ENCODE measurements at places on chromosomes 5 and 9.
A peak's percentile ranks its signal among the peaks of the same experiment; 100 is the strongest.

DNA sequence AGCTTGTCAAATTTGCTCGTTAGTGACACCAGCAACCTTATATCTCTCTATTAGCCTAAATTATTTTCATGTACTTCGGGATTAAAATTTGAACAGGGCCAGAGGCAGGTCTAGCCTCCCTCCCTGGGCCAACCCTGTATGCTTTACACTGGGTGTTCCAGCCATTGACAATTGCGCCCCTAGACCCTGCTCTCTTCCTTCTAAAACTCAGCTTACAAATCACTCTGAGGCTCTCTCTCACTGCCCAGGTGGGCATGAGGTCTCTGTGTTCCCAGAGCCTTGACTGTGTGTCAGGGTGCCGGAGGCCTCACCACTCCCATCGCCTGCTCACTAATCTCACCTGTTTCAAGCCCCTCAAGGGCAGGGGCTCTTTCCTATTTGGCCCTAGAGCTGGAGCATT, 6.4 kb upstream of the CFAP90 start:
- no peak for DNase-seq

DNA sequence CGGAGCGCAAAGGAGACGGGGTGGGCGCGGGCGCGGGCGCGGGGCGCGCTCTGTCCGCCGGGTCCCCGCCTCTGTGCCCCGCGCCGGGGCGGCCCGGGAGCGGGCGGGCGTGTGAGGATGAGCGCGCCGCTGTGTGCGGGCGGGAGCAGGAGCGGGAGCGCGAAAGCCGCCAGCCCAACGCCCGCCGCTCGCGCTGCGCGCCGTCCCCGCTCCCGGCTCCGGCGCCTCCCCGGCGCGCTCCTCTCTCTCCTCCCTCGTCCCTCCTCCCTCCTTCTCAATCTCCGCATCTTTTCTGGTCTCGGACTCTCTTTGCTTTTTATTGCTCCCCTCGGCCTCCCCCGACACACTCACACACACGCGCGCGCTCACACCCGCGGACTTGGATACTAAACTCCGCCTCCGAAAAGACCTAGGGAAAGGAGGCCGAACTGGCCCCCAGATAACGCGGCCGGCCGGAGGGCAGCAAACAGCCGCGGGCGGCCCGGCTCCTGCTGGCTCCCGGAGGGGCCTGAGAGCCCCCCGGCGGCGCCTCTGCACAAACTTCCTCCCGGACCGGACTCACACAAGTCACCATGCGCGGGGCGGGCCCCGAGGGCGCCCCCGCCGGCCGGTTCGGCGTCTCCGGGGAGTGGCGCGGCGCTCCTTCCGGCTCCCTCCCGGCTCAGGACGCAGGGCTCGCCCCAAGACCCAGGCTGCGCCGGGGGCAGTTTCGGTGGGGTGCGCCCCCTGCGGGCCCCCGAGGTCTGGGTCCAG, at the start of gene FIBCD1:
Gene FIBCD1, minus strand, starts transcription at position 596 of the 753 bp plus-strand sequence. CDS start 640 bp downstream, outside the sequence.
- peak; percentile 53 for DNase-seq

DNA sequence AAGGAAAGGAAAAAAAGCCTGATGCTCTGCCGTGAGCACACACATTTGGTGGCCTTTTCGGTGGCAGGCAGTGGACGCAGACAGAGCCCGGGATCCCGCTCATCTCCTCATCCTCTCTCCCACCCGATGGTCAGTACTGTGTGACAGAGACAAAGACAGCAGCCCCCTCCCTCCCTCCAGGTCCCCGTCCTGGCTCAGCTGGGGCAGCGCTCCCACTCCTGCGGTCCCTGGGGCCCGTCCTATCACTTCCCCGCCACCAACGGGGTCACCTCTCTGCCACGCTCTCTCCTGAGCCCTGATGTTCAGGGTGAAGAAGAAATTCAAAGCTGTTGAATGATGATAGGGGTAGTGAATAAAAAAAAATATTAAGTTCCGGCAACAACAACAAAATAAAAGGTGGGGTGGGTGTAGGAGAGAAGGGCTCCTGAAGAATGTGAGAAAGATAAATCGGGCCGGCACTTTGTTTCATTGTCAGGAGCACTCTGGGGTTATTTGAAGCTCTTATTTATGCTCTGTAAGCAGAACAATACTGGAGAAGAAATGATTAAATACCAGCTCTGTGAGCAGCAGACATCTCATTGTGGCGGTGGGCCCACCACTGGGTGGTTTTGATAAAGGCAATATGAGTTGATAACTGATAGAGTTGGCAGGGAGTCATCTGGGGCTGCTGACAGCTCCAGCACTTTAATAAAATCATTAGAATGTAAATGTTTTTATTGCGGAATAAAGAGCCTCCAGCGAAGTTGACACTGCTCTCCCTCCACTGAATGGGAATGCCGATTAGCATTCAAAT, 417.7 kb downstream of the IRX1 start:
- DNase-seq = no peak

DNA sequence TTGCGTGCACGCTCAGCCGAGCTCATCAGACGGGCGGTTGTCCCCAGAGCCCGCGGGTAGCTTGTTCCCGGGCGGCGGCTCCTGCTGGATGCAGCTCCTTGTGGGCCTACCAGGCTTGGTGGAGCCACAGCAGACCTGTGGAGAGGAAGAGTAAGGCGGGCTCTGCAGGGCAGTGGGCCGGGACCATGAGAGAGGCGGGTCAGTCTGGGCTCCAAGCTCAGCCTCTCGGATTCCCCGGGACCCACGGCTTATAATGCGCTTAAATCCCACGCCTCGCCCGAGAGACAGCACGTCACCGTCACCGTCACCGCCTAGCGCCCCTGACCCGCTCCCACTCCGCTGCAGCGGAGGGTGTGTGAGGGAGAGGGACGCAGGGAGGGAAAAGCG, 1.9 kb upstream of the ANKRD18A start:
- DNase-seq = no peak

GRCh38 chr5:57302643-57303042, 128.8 kb downstream of the GPBP1 start:
- DNase-seq = no peak

GRCh38 chr9:128882677-128883603, 1.0 kb downstream of the LRRC8A start:
- DNase-seq = peak; percentile 46

- no peak for DNase-seq
These were observed 92.1 kb downstream of the TLE4 start for GRCh38 chr9:79663878-79664277.

DNA sequence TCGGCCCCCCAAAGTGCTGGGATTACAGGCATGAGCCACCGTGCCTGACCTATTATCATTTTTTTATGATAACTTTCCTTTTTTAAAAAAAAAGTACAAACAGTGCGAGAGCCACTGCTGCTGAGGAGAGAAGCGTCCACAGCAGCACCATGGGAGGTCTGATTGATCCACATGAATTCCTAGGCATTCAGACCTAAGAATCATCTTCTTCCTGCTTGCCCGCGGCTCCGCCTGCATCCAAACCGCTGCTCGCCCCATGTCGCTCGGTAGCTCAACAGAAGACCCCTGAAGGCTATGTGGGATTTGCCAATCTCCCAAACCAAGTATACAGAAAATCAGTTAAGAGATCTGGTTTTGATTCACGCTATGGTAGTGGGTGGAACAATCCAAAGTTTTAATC, 102.0 kb downstream of the GABBR2 start:
- DNase-seq = no peak

- DNase-seq = no peak
These were observed 52.3 kb upstream of the FUBP3 start for GRCh38 chr9:130526854-130527650.

- DNase-seq = peak; percentile 45
These were observed 539.3 kb downstream of the ZNF608 start for GRCh38 chr5:124207118-124207517.

GRCh38 chr9:136058801-136059302, 36.2 kb downstream of the NACC2 start:
- no peak for DNase-seq

DNA sequence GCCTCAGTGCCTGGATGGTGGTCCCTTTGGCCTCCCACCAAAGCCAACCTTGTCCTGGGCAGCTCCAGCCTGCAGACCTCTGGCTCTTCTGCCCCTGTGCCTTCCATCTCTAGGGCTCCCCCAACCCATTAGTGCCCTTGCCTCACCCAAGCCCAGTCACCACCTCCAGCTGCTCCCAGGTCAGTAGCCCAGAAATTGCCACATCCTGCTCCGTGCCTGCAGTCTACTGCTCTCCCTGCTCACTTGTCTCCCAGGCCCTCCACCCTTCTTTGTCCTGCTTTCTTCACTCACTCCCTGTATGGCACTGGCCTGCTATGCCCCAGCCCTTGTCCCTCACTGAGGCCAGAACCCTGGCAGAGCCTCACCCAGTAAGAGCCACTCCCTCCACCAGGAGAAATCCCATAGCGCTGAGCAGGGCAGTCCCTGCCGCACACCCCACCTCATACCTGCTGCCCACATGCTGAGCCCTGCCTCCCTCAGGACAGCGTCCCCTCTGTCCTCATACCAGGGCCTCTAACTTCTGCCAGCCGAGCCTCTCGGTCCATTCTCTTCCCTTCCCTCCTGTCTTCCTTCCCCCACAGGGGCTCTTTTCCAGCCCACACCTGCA, 44.4 kb downstream of the JADE2 start:
- no peak for DNase-seq

- no peak for DNase-seq
These were observed 7.6 kb downstream of the OLFML2A start for GRCh38 chr9:124784509-124784908.

DNA sequence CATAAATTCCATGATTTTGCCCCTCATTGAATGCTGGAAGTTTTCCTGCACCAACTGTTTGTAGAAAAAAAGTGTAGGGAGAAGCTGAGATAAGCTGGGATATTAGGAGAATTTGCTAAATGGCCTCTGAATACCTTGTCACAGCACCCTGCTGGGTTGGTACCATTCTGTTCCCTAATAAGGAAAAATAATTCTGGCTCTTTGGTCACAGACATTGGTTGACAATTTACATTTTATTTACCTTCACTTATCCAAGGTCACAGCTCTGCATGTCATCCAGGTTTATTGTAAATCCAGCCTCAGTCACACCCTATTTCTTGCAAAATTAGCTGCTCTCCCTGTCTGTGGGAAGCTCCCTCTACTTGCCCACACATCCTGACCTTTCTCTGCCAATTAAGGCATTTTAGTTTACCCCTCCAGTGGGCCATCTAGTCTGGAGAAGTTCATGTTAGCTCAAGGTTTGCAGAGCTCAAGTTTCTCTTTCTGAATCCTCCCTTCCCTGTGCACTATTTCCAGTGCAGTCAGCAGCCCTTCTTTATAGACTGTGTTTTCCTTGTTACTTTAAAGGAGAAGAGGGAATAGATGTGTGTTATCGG, 115.4 kb upstream of the NTRK2 start:
- no peak for DNase-seq

DNA sequence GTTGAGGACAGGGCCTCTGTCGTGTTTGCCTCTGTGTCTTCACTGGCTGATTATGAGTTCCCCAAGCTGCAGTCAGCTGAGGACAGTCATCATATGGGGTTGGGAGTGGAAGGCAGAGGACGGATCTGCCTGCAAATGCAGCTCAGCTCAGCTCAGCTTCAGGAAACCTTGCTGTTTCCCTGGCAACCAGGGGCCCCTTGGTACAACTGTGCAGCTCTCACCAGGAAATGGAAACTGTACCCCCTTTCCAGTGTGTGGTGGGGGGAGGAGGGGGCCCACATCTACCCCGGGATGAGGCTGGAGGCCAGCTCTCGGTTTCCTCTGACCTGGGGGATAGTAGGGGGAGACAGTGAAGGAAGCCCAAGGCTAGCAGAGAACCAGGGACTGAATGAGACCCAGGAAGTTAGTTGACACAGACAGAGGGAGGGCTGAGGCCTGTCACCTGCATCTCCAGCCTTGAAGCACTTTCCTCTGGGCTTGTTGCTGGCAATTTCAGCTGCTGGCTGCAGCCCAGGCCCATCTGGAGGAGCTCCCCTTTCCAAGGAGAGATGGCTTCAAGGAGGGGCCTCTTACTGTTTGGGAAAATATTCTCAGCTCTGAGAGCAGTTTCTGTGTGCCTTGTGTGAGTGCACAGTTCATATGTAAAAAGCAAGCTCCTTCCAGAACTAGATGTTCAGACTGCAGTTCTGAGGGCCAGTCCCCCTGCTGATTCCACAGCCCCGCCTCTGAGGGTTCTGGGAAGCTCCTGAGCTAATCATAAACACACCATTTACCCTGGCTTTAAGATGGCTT, 6.9 kb downstream of the ANXA6 start:
- peak; percentile 80 for DNase-seq

DNA sequence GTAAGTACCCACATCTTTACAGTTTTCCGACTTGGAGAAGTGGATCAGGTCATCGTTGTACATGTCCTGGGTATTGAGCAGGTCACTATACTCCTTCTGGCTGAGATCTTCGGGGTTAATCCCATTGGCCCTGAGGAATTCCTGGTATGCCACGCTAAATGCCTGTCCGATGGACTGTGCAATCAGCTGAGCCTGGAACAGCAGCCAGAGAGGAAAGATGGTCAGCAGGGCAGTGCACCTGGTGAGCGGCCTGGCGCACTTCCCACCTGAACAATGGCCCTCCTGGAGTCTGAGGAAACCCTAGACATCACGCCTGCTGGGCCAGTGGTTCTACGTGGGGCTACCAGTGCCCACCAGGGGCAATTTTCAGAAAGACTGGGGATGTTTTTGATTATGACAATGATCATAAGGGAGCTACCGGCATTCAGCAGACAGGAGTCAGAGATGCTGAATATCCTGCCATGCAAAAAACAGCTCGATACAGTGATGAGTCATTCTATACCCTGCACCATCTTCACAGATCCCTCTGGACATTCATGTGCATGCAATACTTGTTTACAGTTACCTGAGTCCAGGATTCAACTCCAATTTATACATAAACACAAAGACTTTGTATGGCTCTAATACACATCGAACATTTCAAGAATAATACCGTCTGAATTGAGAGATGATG, 127.2 kb downstream of the ENTREP1 start:
- DNase-seq = no peak

DNA sequence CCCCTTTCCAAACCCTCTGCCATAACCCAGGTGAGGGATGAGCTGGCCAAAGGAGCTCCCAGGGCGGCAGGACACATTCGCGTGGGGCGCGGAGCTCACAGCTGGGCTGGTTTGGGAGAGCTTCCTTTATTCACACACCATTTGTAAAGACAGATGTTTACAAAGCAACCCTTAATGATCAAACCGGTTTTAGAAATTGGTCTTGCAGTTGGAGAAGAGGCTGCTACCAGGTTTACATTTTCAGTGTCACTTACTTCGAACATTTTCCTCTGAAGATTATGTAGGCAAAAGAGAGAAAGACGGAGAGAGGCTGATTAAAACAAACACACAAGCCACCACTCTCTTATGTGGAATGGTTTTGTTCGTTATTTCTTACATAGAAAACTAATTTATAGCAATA, 648.7 kb downstream of the IRX1 start:
- no peak for DNase-seq

DNA sequence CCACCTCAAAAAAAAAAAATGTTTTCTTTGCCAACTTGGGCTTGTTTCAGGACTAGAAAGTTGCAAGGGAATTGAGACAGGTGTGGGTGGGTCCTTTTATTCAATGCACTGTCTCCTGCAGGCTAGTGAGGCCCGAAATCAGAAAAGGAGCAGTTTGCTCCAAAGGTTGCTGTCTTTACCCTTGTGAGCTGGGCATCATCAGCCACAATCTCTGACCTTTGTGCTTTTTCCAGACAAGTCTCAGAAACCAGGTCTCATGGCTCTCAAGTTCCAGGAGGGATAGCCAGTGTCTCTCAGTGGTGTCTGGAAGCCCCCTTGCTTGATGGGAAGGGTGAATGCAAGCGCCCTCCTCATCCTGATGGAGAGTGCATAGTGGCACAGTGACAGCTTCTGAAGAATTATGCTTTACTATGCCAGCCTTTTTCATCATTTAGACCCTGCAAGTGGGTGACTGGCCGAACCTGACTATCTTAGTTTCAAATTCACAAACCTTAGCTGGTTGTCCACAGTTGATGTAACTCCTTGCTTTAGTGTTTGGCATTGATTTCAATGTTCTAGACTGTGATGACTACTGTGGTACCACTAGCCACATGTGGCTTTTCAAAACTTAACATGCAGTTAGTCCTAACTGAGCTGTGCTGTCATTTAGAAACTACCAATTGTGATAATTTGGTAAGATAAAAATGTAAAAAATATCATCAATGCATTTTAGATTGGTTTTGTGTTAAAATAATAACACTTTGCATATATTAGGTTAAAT, 468.6 kb downstream of the GADD45G start:
- peak; percentile 25 for DNase-seq
